ENCODE measurements at places on chromosomes 11 and 22.

DNA sequence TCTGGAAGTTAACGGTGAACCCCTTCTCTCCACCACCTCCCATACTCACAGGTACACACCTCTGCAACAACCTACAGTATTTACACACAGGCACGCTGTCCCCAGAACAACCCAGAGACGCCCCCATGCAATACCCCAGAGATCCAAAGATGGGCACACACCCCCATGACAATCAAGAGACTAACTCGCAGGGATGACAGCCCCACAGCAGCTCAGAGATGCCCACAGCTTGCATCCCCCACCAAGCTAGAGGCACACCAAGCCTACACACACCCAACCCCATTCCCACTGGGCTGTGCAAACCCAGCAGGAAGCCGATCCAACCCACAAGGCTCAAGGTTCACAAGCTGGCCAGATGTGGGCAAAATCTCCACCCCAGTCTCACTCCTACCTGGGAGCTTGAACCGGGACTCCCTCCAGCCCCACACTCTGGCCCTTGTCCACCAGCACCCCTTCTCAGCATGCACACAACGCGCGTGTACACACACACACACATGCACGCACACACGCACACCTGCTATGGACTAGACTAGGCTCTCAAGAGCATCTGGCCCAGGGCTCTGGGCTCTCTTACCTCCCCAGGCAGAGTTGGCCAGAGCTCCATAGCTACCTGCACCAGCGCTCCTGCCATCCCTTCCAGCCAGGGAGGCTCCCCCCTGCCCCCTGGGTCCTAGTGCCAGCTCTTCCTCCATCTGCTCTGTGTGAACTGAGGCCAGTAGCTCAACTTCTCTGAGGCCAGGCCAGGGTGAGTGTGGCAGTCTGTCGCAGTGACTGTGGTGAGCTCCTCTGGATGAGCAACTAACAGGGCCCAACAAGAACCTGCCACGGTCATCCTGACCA lies 11.5 kb downstream of the STARD10 start:
- DNase-seq: no peak

DNA sequence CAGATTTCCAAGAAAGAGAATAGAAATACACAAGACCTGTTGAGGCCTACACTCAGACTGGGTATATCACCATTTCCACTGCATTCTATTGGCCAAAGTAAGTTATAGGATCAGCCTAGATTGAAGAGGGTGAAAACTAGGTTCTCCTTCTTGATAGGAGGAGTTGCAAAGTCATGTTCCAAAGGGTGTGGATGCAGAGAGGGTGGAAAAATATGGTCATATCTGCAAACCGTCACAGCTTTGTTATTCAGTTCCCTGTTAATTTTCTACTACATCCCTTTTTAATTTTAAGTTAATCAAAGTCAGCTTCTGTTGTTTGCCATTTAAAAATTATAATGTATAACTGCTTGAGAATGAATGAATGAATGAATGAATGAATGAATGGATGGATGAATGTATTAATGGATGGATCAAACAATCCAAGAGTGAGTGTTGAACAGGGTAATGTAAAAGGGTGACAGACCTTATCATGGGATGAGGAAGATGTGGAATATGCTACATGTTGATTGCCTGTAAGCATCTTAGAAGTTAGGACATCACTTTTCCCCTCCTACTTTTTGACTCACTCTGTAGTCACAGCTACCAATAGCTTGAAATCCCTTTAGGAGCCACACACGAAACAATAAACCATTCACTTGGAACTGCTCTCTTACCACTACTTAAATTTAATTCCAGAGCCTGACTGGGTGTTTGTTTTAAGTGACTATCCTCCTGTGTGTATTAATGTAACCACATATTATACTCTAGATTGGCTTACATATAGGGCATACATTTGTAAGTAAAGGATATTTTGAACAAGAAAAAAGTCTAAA lies 121.5 kb downstream of the CCDC34 start:
- DNase-seq: no peak

DNA sequence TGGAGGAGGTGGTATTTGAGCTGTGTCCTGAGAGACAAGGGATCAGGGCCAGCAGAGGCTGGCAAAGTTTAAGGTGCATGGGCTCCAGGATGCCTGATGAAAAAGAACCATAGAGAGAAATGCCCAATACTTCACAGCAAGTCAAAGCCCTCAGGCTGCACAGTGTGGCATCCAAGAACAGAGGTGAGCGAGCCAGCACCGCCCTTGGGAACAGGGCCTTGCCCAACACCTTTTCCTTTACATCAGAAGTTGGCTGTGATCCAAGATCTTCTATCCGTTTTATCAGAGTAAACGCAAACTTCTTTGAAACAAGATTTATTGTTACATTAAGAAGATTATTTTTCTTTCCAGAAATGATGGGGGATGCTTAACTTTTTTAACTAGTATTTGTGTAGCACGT lies 1.4 kb downstream of the B3GNT6 start:
- DNase-seq: no peak

- no peak for DNase-seq
Measured at GRCh38 chr11:10650630-10651029, 42.9 kb downstream of the IRAG1 start.

DNA sequence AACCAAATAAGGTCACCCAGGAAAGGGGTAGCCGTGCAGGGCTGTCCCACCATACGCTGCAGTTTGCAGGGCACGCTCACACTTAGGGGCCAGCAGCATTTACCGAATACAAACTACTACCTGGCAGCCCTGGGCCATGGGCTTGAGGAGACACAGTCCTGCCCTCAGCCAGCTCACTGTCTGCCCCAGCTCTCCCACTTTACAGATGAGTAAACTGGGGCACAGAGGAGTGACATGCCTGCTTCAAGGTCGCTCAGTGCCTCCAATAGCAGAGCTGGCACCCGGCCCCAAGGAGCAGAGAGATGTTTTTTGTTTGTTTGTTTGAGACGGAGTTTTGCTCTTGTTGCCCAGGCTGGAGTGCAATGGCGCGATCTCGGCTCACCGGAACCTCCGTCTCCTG lies 2.8 kb downstream of the FADS3 start:
- no peak for DNase-seq

- DNase-seq: no peak
Measured at GRCh38 chr11:59857439-59858434, 8.6 kb downstream of the TCN1 start.

DNA sequence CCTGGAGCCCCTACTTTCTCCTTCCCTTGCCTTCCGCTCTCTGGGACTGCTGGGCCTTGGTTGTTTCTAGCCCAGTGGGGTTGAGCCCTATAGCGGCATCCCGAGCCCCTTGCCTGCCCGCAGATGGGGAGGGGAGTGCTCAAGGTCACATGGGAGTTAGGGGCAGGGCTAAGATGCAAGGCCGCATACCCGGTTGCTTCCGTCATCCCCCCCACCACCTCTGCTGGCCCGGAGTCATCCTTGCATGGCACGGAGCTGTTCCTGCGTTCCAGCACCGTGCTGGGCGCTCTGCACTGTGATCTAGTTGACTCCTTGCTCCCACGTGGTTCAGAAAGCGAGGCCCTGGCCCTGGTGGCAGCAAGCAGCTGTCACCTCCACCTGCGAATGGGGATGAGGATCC lies 18.0 kb downstream of the FLRT1 start:
- no peak for DNase-seq

DNA sequence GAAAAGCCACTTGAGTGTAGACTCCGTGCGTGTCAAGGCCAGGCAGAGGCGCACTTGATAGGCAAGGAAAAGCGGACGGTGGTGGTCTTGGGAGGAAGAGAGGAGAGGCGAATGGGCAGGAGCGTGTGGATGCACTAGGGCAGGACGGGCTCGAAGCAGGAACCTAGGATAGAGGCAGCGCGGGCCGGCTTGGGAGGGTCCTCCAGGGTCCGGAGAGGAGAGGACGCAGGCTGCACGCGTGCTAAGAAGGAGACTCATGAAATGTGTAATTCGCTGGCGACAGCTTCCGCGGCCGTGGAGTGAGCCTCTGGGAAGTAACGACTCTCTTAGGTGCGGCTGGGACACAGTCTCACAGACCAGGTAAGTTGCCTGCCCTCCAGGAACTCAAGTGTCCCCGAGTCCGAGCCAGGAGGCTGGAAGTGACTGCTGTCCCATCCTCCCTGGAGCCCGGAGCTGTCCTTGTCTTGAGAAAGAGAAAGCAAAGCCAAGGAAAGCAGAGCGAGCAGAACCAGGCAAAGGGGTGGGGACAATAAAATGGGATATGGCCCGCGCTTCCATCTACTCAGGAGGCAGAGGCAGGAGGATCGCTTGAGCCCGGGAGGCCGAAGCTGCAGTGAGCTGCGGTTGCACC lies 874 bp upstream of the IL17RA start:
- DNase-seq: no peak

DNA sequence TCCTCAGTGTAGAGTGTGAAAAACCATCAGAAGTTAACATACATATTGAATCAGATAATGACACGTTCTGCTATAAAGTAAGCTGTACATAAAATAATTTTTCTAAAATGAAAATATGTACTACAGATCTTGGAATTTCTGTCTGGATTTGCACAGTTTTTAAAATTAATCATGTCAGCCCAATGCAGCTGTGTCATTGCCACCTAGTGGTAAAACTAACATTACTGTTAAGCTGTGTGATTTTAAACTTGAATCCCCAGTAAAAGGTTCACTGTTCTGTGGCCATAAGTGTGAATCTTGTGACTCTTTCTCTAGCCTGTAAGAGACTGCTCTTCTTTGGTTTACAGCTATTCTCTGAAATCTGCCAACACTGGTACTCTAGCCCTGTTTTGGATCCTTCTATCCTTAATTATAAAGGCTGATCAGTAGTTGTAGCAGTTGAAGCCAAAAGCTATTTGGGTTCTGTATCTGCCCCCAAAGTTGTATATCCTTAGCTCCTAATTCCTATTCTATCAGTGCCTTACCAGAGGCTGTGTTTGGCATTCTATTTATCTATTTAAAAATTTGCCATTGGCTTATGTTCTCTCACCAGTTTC lies 4.0 kb downstream of the JRKL start:
- DNase-seq: no peak

GRCh38 chr22:19529811-19530210 lies 5.6 kb upstream of the CLDN5 start:
- DNase-seq: no peak

GRCh38 chr11:111514216-111515031 lies at the start of gene HOATZ:
Gene HOATZ (plus strand): TSS chr11:111514778. CDS start chr11:111514785, 7 bp downstream.
- no peak for DNase-seq

DNA sequence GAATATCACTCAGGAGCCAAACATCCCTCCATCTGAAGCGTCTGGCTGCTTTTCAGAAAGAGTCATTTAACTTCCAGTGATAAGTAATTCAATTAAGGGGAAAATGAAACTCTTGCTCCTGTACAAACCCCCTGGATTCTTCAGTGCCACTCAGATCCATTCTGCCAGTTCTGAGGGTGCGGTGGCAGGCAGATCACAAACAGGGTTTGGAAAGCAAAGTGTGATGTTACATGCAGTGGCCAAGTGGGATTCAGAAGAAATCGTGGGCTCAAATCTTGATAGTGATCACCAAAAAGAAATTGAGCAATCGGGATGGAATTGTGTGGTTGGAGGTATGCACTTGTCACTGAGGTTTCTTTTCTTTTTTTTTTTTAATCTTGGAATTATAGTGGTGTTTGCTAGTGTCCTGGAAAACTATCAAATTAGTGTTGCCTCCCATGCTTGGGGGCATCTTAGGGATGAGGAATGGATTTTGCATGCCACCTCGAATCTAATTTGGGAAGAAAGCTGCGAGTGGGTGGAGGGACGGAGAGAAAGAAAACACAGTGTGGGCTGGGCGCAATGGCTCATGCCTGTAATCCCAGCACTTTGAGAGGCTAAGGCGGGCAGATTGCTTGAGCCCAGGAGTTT lies 22.5 kb upstream of the RTL6 start:
- DNase-seq: no peak

GRCh38 chr11:112884012-112884767 lies 77.0 kb upstream of the NCAM1 start:
- DNase-seq: no peak

DNA sequence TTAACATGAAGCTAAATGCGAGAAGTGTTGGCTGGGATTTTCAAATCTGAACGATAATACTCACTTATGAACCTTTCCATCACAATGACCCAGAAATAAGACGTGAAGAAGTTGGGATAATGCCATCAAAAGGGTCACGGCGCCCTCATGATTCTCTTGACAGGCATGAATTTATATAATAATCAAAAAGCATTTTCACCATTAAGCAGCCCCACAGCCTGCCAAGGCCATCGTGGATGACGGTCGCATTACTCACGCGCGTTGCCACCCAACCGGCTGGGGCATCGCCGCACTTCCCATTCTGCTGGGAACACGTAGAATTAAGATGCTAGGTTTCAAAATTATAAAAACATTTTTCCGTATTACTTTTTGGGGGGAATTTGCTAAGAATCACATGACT lies 18.9 kb upstream of the GAL start:
- no peak for DNase-seq

DNA sequence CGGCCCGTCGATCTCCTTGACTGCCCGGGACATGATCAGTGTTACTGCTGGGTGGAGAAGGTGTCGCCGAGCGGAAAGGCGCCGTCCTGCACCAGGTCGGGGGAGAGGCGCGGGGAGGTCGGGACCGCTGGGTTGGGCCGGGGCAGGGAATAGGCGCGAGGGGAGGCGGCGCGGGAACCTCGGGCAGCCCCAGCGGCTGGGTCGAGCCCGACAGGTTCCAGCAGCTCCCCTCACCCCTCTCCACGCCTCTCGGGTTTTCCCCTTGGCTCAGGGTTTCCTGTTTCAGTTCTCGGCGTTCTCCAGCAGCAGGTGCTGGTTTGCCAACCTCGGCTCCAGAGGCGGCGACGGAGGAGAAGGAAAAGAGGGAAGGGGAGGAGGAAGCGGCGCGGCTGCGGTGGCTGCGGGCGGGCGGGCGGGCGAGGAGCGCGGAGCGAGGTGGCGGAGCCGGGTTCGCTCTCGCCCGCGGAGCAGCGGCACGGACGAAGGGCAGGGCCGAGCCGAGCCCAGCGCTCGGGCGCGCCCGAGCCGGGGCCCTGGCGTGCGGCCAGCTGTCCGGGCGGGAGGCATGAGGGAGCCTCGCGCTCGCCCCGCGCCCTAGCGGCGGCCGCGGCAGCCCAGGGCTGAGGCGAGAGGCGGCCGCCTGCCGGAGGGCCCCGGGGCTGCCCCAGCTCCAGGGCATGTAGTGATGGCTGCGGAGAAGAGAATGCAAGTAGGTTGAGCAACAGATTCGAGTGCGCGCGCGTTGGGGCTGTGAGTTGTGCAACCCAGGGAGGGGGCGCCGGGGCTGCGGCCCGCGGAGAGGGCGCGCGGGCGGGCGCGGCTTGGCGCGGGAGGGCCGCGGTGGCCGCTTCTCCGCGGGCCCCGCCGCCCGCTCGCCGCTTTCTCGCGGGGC lies at the start of gene ZC3H12C:
TSS of gene ZC3H12C (plus strand) at position 878 of the 892 bp plus-strand sequence. CDS start 20 bp downstream, outside the sequence.
- DNase-seq: no peak
